T-helper 1 cell (primary cell): ENCODE measurements at places on chromosomes 3 and 15.

GRCh38 chr3:141255846-141256261 lies 24.2 kb downstream of the PXYLP1 start:
- DNase-seq, result no peak

- no peak for DNase-seq
These were observed 882.8 kb downstream of the NAALADL2 start for GRCh38 chr3:175741951-175742350.

DNA sequence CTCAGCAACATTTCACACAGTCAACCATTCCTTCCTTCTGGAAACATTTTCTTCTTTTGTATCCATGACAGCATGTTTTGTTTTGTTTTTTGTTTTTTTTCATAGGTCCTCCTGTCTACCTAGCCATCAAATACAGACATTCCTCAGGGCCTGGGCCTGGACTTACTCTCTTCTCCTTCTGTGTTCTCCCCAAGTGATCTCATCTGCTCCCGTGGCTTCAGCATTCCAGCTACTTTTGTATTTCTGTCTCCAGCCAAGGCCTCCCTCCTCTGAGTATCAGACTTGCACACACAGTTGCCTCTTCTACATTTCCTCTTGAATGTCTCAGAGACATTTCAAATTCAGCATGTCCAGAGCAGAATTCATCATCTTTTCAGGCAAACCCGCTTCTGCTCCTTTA lies 82.4 kb downstream of the HCN4 start:
- no peak for DNase-seq

DNA sequence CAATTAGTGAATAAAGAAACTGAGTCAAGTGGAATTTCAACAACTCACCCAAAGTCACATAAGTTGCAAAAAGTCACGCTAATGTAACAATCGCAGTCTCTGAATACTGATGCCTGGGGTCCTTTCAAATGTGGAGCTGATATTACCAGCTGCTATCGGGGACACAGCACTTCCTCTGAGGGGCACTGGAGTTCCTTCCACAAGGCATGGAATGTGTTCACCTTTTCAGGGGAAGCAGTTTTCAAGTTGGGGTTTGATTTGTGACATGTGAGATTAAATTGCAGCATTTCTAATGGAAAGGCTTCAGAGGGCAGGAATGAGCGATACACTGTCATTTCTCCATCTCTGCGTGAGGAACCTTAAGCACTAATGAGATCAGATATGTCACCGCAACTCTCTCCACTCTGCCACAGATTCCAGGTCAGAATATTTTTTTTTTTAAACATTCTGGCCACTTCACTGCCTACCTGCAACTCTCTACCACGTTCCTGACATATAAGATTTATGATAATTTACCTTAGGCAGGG lies 807.2 kb upstream of the CFAP20DC start:
- no peak for DNase-seq

GRCh38 chr15:91704343-91704742 lies 149.2 kb upstream of the SLCO3A1 start:
- no peak for DNase-seq

- DNase-seq, result no peak
These were observed 30.2 kb downstream of the PLAAT1 start for GRCh38 chr3:193271101-193271840.

DNA sequence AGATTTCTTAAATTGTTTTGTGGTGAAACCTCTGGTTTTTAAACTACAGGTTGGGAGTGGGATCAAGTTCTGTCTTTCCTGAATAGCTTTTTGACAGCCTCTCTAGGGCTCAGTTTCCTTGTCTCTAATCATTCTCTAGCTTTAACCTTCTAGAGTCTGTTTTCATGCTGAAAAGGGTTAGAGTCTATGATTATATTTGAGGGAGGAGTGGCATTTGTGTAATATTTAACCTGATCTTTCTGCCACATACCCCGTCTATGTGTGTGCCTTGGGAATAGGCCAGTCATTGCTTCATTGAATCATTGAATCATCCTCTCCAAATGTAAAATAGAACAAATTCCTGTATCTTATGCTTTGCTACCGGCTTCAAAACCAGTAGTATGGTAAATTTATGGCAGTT lies 204.9 kb downstream of the KLHL25 start:
- no peak for DNase-seq

- DNase-seq, result no peak
These were observed 46.5 kb downstream of the GUCA1C start for GRCh38 chr3:108907194-108907593.

DNA sequence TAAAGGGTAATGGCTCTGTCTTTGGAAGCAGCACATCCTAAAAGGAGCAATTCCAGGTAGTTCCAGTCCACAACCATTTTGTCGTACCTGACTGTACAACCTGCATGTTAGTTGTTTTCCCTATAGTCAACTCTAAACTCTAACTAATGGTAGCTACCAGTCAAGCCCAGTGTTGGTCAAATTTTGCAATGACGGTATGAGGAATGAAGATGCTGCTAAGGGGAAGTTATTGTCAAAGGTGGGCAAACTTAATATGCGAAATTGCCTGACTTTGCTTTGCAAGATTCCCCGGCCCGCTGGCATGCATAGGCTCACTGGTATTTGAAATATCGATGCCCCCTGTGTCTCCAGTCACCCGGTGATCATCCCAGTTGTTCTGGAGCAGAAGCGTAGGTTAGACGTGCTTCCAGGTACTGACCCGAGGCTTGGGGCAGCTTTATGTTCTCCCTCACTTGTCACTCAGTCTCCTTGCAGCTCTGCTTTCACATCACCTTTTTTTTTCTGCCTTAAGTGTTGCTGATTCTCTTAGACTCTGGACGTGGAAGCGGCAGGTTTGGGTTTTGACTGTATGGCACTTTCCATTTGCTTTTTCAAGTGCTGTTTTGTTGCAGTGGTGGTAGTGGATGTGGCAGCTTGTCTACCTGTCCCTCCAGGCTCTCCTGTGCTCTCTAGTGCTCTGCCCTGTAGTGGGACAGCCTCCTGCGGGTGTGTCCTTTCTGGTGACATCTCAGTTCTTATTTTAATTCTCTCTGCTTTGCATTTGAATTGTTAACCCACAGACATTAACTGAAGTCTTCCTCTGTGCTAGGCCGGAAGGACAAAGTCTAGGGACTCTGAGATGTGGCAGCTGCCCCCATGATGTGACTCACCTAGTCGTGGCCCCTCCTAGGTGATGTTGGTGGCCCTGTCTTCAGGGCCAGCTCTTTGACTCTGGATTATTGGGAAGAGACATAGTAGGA lies 95.8 kb upstream of the UMPS start:
- DNase-seq, result no peak
